Gastroesophageal sphincter (tissue), 4 donors: ENCODE measurements at places on chromosomes 2 and 18.

DNA sequence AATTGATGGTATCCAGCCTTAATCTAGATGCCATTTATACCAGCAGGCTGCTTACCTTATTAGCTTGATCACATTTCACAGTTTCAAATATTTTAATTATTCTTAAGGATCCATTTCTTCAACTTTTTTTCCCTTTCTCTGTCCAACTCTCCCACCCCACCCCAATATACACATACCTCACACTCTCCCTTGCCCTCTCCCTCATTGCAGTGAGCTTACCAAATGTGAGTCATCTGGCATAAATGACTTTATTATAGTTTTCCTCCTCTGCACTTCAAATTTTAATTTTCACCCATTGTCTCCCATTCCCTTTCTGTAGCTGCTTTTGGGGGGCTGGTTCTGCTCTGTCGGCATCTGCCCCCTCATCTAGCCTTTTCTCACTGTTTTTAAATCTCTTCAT, 12.9 kb downstream of the HTR2B start:
- no peak overlapping the region for H3K4me3 ChIP-seq
- no peak for ATAC-seq
- H3K36me3 ChIP-seq: peaks cover 11% of the 10 kb centered on the region
- H3K4me1 ChIP-seq: peaks cover 10% of the 10 kb centered on the region
- no peak overlapping the region for H3K27ac ChIP-seq

DNA sequence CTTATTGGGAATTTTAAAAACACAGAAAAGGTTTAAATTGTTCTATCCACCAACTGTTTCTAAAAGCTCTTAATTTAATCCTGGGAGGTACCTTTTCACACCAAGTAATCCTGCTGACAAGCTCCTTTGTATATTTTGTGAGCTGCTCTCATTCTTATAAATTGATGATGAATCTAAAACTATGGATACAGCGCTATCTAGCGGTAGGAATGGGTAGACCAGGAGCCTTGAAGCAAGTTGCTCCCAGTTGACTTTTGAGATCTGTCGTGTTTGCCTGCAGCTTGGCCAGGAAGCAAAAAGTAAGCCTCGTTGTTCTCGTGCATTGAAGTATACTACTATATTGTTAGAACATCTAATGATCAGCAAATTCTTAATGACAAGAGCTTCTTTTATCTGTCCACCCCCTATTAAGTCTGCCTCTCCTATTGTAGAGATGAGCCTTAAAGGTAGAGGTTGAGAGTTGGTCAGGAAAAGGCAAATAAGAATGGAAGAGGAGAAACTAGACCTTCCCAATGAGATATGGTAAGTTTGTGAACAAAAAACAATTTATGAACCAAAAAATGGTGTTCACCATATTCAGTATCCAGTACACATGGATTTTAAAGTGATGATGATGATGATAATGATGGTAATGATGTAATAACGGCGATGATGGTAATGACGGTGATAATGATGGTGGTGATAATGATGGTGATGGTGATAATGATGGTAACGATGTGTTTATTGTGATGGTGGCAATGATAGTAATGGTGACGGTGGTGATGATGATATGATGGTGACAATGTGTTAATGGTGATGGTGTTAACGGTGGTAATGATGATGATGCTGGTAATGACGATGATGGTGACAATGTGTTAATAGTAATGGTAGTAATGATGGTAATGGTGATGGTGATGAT, 212.1 kb upstream of the NCKAP5 start:
- H3K4me1 ChIP-seq: no peaks in the 10 kb centered on the region
- no peak for ATAC-seq
- no peak overlapping the region for H3K27ac ChIP-seq
- H3K4me3 ChIP-seq: no peak overlapping the region

DNA sequence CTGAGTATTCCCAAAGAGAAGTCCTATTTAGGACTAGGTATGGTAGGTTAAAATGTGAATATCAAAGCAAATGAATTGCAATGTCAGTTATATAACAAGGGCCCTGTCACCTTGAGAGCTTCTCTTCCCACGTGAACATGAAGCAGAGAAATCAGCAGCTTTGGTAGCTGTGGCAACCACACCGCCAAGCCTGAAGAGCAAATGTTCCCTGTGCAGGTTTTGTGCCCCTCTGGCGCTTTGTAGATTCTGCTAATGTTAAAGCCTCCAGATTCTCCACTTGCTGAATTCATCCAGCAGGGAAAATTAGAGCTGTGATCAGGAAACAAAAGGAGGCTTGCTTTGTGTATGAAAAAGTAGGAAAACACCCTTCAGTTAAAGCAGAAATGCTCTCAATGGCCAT, 322.6 kb downstream of the RBM43 start:
- no peak overlapping the region for H3K4me3 ChIP-seq
- no peak overlapping the region for H3K27ac ChIP-seq
- H3K27me3 ChIP-seq: no peaks in the 10 kb centered on the region
- H3K36me3 ChIP-seq: no peaks in the 10 kb centered on the region

GRCh38 chr2:10753156-10753555, 31.7 kb downstream of the ATP6V1C2 start:
- H3K36me3 ChIP-seq: no peaks in the 10 kb centered on the region
- no peak for ATAC-seq
- no peak overlapping the region for H3K4me3 ChIP-seq
- H3K4me1 ChIP-seq: no peaks in the 10 kb centered on the region

DNA sequence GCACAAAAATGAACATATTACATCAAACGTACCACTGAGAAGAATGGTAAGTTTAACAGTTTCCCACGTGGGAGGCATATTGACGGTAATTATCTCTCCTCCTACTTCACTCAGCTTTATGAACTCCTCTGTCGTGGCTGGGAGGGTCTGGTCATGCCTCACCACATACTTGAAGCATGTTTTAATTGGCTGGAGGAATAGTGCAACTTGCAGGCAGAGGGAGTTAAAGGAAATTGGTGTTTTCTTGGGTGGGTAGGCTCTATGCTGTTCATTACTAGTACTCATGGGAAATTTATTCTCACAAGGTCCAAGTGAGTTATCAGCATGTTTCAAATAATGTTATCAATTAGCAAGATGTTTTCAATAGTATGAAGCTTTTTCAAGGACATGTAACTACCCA, 767.0 kb downstream of the PLCL1 start:
- ATAC-seq: no peak
- H3K4me3 ChIP-seq: no peak overlapping the region
- H3K27ac ChIP-seq: no peak overlapping the region
- no peaks in the 10 kb centered on the region for H3K4me1 ChIP-seq
- H3K36me3 ChIP-seq: no peaks in the 10 kb centered on the region
- no peaks in the 10 kb centered on the region for H3K27me3 ChIP-seq

- H3K4me1 ChIP-seq: no peaks in the 10 kb centered on the region
- ATAC-seq: no peak
- H3K27ac ChIP-seq: no peak overlapping the region
- no peak overlapping the region for H3K4me3 ChIP-seq
- H3K27me3 ChIP-seq: no peaks in the 10 kb centered on the region
These were observed 79.0 kb upstream of the TAF1B start for GRCh38 chr2:9764153-9764778.

GRCh38 chr2:222960126-222960525, 91.9 kb upstream of the KCNE4 start:
- H3K36me3 ChIP-seq: no peaks in the 10 kb centered on the region
- no peak for ATAC-seq
- no peak overlapping the region for H3K27ac ChIP-seq
- H3K4me3 ChIP-seq: no peak overlapping the region
- H3K27me3 ChIP-seq: peaks cover 4% of the 10 kb centered on the region
- H3K4me1 ChIP-seq: no peaks in the 10 kb centered on the region

GRCh38 chr2:126029316-126029715, 626.6 kb upstream of the GYPC start:
- no peak for ATAC-seq
- no peaks in the 10 kb centered on the region for H3K36me3 ChIP-seq
- no peaks in the 10 kb centered on the region for H3K4me1 ChIP-seq
- H3K27me3 ChIP-seq: no peaks in the 10 kb centered on the region
- no peak overlapping the region for H3K27ac ChIP-seq

DNA sequence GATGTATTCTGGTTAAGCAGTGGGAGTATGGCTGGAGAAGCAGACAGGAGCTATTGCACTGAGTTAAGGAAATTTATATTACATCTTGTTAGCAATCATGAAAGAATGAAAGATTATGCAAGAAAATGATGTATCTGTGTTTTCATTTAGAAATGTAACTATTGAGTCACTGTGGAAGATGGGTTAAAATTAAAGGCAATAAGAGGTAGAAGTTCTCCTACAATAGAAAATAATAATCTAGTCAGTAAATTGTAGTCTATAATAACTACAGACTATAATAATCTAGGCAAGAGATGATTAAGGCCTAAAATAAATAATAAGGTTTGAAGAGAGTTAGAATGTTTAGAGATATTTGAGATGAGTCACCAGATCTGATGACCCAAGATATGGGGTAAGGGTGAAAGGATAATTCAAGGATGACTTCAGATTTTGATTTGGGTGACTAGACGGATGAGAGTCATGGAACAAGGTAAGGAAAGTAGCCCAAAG, 371.9 kb upstream of the KCNH7 start:
- H3K4me3 ChIP-seq: no peak overlapping the region
- no peaks in the 10 kb centered on the region for H3K27me3 ChIP-seq
- ATAC-seq: no peak
- no peaks in the 10 kb centered on the region for H3K36me3 ChIP-seq
